ENCODE measurements at places on chromosomes 2 and 18.

DNA sequence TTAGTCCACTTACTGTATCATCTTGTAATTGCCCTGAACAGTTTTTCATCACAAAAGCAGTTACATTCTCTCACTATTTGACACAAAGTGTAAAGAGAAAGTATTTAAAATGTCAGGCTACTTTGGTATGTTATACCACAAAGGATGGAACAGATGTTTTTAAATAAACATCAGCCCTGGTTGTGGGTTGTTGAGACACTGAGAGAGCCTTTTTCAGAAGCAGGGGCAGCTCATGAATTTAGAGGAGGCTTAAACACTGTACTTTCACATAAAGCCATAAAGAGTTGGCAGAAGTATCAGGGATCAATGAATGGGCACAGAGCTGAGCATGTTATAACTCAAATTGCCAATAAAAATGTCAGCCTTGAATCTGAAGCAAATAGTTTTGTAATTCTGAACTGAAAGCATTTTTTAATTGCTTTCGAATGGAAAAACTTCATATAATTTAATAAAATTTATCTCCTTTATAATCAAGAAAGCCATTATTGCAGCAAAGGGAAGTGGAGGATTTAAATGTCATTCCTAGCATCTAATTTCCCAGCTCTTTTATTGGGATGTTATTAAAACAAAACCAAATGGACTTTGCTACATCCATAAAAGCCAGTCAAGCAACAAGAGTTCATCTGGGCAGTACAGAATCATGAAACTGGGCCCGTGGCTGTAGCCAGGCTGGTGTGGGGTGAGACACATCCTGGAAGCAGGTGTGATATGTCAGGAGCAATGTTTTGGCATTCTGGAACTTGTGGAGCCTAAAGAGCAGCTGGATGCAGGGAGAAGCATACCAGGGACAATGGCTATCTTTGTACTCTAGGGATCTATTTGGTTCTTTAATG lies 95.1 kb upstream of the NT5C1B start:
- no peak for DNase-seq

DNA sequence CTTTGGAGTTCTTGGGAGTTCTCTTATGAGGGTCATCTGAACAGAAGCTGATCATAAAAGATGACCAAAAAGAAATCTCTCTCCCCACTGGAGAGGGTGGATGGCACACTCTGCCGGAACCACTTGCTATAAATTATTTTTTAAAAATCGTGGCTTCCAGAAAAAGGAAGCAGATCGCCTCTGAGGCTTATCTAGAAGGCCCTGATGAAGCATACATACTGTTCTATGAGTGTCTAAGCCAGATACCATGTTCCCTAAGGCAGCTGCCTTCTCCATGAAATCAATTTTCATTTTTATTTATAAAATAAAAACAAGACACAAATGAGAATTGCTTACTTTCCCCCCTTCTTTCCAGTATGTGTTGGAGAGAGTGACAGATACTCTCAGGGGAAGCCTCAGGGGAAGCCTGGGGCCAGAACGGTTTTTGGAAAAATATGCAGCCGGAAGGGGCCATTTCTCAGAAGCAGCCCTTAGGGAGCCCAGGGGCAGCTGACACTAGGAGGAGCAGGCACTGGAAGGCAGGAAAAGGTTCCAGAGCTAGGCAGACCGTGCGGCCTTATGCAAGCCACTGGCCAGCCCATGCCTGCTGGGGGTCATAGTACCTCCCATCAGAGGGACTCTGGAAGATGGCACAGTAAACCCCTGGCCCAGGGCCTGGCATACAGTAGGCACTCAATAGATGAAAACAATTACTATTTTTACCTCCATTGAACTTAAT lies 130.6 kb downstream of the CABLES1 start:
- DNase-seq, result no peak

DNA sequence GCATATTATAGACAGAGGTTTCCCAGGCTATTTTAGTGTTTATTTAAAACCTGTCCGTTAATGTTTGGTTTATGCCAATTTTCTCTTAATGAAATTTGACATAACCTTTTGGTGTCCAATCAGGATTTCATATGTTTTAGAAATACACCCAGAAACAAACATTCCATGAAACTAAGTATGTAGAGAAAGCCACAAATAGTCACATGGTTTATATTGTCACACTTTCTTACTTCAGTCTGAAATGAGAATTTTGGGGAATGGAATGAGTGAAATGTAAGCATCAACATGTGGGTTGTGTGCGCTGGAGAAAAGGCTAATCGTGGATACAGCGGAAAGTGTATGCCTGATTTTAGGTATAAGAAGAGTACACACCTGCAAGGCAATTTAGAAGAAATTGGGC lies 277.0 kb upstream of the RAB12 start:
- no peak for DNase-seq

DNA sequence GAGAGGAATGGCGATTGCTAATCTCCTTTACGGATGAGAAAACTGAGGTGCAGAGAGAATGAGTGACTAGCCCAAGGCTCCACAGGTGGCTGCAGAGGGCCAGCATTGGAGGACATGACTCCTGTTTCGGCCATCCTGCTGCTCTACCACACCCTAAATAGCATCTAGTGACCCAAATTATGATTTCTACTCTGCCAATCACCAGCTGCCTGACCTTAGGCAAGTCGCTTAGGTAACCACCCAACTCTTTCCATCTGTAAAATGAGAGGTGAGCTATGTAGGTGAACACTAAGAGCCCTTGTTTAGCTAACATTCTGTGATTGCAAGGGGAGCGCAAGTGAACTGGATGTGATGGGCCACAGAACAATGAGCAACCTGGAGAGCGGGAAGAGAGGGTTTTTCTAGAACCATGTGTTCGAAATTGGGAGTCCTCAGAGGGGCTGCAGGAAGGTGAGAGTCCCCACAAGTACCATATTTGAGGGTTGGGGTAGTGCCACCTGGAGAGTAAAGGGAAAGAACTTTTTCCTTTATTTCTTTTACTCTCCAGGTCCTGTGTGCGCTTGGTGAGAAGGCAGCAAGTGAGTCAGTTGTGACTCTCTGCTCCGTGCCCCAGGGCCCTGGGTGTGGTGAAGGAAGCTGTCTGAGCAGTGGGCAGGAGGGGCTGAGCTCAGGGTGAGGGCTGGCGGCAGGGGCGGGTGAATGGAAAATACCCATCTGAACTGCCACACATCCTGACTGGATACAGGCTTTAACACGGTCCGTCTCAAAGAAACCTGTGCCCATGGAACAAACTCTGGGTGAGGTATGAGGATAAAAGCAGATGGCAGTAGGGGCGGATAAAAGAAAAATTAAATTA lies 2.4 kb downstream of the CYP27C1 start:
- no peak for DNase-seq

DNA sequence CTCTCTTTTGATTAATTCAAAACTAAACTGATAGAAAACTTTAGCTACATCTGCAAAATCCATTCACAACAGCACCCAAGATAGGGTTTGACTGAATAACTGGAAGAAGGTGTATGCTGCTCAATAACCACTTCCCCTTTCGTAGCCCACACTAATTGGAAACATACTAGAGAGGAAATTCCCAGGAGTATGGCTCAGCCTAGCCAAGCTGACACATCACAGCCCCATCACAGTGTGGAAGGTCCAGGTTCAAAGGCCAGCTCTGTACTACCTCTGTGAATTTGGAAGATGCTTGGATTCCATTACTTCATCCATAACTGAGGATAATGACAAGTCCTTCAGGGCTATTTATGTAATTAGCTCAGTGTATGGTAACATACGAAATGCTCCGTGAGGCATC lies 185.4 kb downstream of the FBXO15 start:
- DNase-seq, result no peak

GRCh38 chr2:6921321-6921922 lies 4.2 kb downstream of the RNF144A start:
- DNase-seq, result no peak

DNA sequence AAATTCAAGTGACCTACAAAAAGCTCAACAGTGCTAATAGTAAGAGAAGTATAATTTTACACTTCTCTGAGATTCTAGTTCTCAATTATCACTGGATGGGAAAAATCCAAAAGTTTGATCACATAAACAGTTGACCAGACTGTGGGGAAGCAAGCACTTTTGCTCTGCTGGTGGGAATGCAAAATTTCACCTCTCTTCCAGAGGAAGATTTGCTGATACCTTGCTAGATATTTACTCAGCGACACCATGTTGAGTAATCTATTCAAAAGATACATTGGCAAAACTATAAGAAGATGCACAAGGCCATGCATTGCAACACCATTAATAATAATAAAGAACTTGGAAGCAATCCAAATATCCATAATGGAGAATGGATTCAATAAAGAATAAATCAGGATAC lies 204.4 kb downstream of the MREG start:
- no peak for DNase-seq

DNA sequence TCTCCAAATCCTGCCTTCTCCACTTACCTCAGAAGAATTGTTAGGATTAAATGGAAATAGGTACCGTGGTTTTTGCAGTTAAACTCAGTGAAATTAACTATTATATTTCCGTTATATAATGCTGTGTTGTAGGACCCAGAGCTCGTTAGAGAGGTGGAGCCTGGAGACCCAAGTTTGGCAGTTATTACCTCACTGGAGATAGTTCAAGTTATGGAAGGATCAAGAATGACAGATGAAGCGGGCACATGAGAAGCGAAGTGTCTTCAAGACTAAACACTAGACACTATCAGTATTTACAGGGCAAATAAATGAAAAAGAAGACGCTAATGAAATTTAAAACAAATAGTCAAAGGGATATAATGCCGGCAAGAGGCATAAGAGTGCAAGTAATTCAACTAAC lies 866 bp downstream of the CWC22 start:
- no peak for DNase-seq

DNA sequence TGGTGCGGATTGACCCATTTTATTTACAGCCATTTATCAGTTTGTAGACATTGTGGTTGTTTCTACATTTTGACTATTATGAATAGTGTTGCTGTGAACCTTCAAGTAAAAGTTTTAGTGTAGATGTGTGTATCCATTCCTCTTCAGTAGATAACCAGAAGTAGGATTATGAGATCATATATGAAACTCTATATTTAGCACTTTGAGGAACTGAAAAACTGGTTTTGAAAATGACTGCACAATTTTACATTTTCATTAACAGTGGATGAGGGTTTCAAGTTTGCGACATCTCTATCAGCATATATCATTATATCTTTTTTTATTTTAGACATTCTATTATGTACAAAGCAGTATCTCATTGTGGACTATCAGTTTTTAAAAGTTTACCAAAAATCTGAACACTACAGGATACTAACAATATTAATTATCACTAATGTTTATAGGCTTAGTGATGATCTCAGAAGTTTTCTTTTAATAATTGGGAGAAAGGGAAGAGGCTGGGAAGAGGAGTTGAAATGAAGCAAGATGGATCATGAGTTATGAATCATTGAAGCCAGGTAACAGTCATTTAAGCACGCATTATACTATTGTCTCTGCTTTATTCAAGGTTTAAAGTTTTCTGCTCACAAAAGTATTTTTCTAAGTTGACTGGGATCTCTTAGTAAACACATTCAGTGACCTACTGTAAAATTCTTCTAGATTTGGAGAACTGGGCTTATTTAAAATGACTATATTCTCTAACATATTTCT lies 329.0 kb upstream of the LRATD1 start:
- DNase-seq, result no peak

DNA sequence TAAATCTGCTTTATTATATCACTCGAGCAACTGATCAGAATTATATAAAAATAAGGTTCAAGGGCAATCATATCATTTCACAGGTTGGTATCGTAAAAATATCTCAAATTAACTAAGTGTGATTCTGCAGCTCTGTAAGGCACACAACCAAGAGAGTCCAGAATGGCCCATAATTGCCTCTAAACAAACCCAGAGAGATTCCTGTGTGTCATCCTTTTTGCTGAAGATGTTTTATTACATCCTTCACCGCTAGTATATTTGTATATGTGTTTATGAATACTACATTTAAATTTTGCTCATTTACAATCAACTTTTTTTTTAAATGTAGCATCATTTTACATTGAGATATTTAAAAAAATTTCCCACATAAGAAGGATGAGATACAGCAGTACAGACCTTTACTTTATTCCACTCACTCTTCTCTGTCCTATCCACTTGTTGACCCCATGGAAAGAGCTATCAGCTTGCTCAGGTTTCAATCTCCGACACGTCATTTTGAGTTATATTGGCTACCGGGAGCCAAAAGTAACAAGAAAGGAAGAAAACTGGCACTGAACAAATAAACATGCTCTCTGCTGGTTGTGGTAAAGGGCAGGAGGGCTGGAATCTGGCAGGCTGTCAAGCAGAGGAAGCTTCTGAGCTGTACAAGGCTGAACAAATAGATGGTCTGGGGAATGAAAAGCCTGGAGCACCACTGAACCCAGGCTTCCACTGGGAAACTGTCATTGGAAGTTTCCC lies 23.1 kb downstream of the PLA2R1 start:
- DNase-seq, result no peak

DNA sequence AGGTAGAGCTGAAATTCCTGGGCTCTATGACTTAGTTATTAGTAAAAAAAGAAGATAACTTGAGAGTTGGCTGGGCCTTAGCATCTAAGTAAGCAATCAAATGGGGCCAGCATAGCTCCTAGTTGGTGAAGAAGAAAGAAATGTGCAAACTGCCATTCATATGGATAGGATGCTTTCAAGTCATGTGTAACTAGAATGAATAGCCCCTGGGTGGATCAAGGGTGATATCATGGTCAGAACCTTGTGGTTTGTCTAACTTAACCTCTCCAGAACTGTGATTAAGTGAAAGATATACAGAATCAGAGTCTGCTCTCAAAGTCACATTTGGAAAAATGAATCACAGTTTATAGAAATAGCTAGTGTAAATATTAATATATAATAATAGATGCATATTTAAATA lies 198.7 kb upstream of the DTNA start:
- no peak for DNase-seq

DNA sequence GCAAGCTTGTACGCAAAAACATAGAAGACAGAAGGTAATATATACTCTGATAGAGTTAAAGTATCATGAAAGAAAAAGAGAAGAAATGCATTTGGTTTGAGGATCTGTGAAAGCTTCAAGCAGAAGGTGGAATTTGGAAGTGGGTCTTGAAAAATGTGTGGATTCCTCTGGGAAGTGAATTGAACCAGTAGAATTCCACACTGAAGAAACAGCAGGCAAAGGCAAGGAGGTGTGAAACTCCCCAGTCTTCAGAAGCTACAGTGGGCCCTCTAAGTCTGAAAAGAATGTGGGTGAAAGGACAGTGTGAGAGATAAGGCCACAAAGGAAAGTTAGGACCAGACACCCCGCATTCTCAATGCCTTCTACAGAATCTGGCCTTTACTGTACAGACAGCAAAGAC lies 25.6 kb downstream of the COBLL1 start:
- no peak for DNase-seq

GRCh38 chr2:9990736-9991135 lies 39.2 kb downstream of the GRHL1 start:
- no peak for DNase-seq

DNA sequence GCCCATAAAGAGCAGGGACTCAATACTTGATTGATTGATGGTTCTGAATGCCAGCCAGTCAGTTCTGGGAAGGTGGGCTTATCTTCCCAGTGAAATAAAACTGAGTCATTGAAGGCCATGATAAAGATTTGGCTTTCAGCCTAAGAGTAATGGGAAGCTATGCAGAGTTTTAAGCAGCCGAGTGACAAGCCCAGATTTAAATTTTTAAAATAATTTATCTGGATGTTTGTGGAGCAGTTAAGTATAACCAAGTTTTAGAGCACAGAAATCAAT lies 122.8 kb downstream of the RAPGEF4 start:
- DNase-seq, result no peak
